Right ventricle myocardium inferior (tissue), 1 donor: ENCODE measurements at places on chromosomes 4 and X. TPM values are rescaled to one million over a fixed set of nuclear protein-coding genes. Genes with fewer than 3 reads are reported as not detected.

- DNase-seq, result no peak
Observed at GRCh38 chrX:46959985-46960700, 47.9 kb downstream of the JADE3 start.

Gene PNMA6F
- not detected for total RNA-seq

Gene SNX12
- total RNA-seq, result 49.5 TPM

DNA sequence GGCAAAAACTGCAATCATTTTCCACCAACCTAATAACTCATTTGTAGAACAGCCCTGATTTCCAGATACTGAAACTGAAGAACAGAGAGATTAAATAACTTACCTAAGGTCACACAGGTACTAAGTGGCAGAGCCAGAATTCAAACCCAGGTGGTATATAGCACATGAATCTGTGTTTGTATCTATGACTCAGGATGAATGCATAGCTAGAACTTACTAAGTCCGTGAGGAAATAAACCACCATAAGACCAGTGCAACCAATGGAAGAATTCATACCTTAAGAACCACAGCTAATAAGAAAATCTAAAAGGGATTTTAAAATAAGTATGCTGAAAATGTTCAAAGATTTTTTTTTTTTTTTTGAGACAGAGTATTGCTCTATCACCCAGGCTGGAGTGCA, 1.5 kb upstream of the PLAC1 start:
- no peak for DNase-seq

Gene FRAS1
- 2.2 TPM for total RNA-seq

- DNase-seq, result no peak
Observed at GRCh38 chrX:3384327-3384726, 37.9 kb upstream of the MXRA5 start.

DNA sequence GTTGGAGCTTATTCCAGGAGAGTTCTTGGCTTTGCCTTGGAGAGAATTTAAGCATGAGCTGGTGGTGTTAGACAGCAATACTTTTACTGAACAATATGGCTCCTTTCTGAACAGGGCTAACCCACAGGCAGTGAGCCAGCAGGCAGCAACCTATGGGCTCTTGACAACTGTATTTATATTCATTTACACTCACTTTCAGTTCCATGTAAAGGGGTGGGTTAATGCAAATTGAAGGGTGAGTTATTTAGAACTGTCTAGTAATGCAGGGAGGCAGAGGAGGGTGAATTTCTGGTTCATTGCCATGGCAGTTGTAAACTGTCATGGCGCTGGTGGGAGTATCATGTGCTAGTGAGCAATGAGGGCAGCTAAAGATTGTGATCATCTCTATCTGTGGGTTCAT, 15.7 kb downstream of the FOXR2 start:
- DNase-seq, result no peak

DNA sequence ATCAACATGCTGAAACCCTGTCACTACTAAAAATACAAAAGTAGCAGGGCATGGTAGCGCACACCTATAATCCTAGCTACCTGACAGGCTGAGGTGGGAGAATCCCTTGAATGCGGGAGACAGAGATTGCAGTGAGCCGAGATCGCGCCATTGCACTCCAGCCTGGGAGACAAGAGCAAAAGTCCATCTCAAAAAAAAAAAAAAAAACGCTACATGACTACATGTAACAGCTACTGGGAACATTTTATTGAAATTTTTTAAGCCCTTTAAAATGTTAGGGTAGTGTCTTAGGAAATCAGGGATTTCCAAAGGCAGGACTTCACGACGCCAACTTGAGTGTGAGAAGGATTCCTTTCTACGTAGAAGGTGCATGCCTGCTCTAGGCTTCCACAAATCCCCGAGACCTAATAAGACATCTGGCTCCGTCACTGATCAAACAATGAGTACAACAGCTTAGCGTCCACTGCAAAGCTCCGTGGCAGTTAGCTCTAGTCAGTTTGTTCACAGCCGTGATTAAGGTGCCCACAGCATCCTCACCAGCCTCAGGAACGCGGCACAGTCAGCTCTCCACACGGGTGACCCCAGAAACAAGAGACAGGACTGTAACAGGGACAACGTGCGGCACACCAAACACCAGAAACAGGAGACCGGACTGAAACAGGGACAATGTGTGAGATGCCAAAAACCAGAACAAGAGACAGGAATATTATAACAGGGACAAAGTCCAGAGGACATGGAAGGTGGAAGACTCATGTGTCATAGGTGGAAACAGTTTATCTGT, 33.7 kb downstream of the DHRSX start:
- no peak for DNase-seq

- DNase-seq, result no peak
Observed at GRCh38 chr4:159002950-159003349, 99.9 kb upstream of the RAPGEF2 start.

Gene PALLD
- 977 TPM for total RNA-seq

- DNase-seq, result no peak
Observed at GRCh38 chr4:88033309-88033708, 25.9 kb downstream of the PKD2 start.

Gene H2BW2
- not detected for total RNA-seq

DNA sequence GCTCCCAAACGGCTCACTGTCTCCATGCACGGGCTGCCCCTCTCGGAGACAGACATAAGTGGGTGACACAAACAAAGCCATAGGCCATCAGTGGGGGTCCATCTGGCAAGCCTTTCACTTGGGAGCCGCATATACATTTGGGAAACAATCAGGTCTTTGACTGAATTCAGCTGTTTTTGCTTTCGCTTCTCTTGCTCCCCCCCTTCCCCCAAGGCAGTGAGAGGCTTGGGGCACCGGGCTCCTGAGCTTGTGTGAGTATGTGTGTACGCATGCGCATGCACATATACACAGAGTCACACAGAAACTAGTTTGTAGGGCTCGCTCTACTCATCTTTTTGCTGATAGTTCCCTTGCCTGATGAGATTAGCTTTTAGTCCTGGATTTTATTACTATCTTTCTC, 284.4 kb downstream of the AFF2 start:
- DNase-seq, result no peak

DNA sequence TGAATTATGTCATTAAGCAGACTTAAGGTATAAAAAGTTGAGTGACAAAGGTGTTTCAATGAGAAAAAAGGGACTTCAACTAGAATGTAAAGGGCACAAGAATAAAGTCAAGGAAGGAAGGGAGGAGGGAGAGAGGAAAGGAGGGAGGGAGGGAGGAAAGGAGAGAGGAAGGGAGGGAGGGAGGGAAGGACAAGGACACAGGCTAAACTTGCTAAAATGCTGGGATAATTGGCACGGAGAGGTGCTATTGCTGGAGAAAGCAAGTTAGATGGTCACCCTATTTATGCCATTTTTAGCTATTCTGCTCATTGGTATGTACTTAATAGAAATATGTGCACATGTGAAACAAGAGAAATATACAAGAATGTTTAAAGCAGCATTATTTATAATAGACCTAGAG, 44.9 kb upstream of the SPP1 start:
- DNase-seq, result no peak

Gene XAGE1A
- not detected for total RNA-seq

- DNase-seq, result no peak
Observed at GRCh38 chr4:111789901-111790640, 355.2 kb upstream of the FAM241A start.

Gene ATOH1
- total RNA-seq, result not detected

DNA sequence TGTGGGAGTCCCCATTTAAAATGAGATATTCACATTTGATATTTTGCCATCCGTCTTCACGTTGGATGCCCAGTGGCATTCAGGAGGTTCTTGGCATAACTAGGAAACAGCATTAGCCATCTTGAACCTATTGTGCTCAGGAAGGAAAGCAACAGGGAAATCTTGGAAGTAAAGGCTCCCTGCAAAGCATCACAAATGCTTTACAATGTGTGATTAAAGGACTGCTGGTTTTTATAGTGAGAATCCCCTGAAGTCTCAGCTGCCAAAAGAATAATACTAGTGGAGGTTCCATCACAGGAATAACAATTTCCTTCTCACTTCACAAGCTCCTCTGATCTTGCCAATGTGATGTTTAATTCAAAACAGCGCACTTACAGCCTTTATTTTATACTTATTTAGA, 49.7 kb upstream of the NPNT start:
- DNase-seq, result no peak

DNA sequence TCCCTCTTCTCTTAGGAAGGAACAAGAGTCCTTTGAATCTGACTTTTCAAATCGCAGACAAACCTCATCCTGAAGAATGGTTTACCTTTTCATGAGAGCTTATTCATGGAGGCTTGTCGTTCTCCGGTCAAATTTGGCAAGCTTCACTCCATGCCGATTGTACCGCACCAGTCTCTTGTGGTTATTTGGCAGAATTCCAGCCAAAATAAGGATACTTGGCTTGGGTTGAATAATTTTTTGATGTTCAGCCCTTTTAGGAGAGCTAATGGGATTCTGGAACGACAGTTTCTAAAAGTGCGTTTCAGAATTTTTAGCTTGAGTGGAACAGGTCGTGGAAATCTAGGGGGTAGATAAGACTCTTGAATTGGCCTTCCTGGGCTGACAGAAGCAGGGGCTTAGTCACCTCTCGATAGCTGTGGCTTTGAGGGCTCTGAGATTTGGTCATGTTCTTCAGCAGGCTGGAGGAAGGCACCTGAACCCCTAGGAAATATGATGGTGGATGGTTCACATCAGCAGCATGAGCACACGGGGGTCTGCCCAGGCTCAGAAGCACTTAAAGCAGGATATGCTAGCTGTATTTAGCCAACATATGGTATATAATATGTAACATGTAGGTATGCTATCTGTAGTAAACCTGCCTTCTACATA, 1.5 kb downstream of the KLHL2 start:
- DNase-seq, result no peak

Gene ERVMER34-1
- total RNA-seq, result 5.3 TPM

GRCh38 chr4:623914-624566, 1.3 kb upstream of the PDE6B start:
- no peak for DNase-seq

GRCh38 chr4:38926896-38927295, 59.3 kb downstream of the FAM114A1 start:
- DNase-seq, result no peak

DNA sequence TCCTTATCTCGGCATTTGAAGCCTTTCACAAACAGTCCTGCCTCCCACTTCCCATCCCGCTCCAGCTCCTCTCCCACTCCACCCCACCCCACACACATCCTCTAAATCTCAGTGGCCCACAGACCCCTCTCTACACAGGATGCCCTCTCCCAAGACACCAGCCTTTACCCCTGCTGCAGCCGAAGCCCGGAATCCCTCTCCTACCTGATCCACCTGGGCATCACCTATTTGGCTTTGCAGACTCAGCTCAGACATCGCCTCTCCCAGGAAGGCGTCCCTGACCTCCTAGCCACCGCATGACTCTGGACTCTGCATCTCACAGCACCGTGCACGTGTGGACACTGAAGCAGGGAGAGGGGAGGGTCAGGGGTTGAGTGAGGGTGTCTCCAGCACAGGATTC, 11.5 kb downstream of the PPP2R2C start:
- DNase-seq, result no peak
